NCI-H1930 (cell line): ENCODE measurements at places on chromosomes 7 and 10.

- no peak for DNase-seq
These were observed 463.2 kb upstream of the GALNT17 start for GRCh38 chr7:70668606-70669358.

DNA sequence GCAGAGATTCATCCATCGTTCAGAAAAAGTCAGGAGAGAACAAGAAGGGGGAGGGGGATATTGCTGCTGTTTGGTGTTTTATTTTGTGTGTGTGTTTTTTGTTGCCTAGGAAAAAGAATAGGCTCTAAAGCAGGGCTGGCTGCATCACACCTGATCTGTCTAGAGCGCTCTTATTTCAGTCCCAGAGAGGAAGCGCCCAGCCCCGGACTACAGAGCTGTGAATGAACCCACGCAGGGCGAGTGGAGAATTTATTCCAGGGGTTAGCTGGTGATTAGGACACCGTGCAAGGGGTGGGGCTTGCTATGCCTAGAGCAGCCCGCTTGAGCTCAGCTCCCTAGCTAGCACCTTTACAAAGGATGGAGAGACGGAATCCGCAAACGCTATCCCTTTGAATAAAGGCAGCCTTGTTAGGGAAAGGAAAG is 621 bp upstream of the FAM13C start:
- peak; percentile 49 for DNase-seq

DNA sequence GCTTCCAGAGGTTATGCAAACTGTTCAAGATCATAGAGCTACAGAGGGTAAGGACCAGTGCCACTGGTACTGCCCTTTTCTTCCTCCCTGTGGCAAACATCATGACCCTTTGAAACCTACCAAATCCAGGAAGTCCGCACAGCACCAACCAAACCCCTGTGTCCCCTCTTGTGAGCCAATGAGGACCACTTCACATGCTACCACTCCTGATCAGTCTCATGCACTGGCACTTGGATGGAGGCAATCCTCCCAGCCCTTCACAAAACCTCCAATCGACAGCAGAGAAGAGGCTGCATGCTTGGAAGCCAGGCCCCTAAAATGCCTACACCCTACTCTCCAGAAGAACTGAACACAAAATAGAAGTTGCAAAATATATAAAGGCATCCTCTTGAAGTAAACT is 248.0 kb downstream of the TNS3 start:
- DNase-seq: no peak

DNA sequence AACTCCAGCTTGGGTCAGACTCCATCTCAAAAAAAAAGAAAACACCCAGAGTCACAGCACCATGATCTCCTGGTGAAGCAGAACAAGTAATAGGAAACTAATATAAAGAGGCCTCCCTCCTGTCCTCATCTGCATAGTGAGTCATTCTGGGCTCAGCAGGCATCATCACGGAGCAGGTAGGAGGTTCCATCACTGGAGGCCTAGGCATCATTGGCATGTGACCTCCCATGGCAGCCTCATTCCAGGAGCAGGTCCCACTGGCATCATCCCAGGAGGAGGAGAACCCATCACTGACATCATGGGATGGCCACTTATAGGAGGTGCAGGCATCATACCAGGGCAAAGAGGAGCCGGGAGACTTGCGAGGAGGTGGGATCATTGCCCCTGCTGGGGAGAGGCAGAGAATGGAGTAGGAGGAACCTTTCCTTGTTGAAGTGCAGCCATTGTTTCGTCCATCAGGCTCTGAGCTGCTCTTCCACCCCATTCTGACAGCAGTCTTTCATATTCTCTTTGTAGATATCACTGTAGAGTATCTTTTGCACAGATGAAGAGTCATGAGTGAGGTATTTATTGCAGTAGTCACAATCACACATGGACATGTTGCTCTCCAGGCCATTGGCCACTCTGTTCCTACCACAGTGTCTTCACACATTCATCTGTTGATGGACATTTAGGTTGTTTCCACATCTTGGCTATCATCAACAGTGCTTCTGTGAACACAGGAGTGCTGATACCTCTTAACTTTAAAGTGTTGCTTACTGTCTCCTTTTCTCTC is 73.8 kb downstream of the OSBPL3 start:
- DNase-seq: no peak

DNA sequence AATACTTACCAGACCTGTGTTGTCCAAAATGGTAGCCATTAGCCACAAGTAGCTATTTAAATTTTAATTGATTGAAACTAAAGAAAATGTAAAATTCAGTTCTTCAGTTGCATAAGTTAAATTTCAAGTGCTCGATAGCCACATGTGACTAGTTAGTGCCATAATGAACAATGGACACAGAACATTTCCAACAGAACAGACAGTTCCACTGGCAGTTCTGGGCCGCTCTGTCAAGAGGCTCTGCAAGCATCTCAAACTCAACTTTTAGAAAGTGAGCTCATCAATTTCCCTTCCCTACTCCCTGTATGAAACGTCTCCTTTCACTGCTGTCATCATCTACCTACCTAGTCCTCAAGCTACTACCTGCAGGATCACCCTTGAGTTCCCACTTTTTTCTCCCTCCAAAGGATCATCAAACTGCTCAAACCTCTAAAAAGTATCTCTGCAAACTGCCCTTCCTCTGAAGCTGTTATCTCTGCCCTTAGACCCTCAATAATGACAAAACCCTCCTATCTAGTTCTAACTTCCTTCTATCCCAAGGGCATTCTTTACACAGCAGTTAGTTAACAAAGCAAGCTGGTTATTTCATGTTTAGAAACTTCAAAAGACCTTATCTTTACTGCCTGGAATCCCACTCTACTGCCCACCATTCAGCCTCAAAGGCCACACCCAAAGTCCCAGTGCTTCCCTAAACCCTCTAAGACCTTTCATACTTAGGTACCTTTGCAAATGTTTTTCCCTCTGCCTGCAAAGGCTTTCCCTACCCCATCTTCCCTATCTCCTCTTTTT is 20.6 kb downstream of the SHTN1 start:
- DNase-seq: no peak

DNA sequence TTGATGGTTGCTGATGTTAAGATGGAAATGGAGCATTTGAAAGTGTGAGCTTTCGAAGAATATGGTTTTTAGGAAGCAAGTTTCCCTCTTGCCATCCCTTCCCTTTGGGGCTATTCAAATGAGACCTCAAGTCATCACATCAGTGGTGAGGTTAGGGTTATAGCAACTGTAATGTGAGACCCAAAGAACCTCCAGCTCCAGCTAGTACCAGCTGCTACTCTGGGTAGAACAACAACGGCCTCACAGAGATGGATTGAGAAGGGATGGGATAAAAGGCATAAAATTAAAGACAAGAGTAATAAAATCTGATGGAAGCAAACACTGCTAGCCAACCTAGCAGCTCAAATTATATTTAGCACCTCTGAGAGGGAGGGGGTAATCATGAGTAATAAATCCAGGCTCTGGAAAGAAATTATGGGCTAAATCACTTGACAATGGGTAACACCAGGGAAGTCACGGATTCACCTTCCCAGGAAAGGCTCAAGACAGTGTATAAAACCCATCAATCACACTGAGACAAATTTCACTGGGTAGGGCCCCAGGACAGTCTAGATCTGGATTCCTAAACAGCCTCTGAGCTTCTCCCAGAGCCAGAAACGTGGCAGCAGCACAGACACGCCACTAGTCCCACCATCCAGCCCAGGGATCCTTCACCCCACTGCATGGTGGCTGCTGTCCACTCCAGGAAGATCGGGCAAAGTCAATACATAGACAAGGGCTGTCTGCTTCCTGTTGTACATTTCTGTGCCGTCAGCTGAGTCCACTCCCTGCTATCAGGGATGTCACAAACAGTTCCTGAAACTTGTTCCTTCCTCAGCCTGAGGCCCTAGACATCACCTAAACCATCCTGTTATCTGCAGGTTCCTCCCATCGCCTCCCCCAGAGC is 151.1 kb downstream of the GFRA1 start:
- no peak for DNase-seq

DNA sequence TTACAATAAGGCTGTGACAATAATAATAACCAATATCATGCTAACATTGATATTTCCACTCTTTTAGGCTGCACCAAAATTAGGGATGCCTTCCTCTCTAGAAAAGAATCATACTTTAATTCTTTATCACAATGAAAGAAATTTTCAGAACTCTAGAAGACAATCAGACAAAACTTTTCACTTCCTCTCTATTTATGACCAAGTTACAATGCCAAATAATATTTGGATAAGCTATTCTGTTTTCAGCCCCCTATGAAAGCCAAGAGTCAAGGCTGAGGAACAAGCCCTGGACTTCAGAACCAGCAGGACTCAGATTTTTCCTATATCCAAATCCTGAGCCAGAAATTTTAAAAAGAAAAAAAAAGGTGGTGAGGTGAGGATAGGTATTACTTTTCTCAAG is 4.6 kb downstream of the HYCC1 start:
- DNase-seq: no peak

- peak; percentile 9 for DNase-seq
These were observed 74.4 kb upstream of the LSM8 start for GRCh38 chr7:118109607-118110006.

- no peak for DNase-seq
These were observed 57.8 kb downstream of the LUC7L2 start for GRCh38 chr7:139417478-139417877.

DNA sequence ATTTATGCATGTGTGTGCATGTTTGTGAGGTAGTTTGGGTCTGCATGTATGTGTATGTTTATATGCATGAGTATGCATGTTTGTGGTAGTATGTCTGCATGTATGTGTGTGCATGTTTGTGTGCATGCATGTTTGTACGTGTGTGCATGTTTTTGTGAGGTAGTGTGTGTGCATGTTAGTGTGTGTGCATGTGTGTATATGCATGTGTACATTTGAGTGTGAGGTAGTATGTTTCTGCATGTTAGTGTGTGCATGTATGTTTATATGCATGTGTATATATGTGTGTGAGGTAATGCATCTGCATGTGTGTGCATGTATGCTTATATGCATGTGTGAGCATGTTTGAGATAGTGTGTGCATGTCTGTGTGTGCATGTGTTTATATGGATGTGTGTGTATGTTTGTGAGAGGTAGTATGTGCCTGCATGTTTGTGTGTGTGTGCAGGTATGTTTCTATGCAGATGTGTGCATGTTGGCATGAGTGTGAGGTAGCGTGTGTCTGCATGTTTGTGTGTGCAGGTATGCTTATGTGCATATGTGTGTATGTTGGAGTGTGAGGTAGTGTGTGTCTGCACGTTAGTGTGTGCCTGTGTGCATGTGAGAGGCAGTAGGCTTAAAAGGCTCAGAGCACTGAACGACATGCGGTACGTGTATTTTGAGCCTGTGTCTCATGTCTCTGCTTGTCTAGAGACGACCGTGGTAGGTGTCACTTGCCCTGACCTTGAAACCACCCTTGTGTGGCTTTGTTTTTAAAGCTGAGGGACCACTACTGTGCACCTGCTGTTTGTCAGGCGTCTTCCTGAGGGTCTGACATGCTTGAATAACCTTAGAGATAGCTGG is 43.7 kb downstream of the PFKP start:
- DNase-seq: no peak
